Stimulated activated CD8-positive, alpha-beta memory T cell treated with anti-CD3 and anti-CD28 coated beads, Interleukin-2, amount 100 ng/mL, for 48 hours (primary cell): ENCODE measurements at places on chromosomes 2 and 18.

GRCh38 chr2:233084488-233084887 is 24.3 kb downstream of the INPP5D start:
- no peak for DNase-seq

GRCh38 chr2:160321006-160321405 is 120.9 kb upstream of the ITGB6 start:
- DNase-seq, result no peak

DNA sequence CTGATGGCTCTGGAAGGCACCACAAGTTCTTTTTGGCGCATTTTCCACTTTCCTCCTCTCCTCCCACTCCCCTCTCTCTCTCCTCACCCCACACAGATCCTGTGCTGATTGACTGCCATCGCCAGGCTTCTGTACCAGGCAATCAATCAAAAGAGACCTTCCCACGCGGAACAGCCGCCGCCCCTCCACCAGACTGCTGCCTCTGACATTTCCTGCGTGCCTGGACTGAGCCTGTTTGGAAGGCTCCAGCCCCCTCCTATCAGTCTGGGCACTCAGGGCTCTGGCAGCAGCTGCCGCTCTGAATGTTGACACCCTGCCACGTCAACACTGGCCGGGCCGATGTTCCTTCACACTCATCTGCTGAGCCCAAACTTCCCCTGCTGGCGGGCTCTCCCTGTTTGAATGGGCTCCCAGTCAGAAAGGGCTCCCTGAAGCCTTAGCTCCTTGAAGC is 467.7 kb downstream of the EPHA4 start:
- no peak for DNase-seq

DNA sequence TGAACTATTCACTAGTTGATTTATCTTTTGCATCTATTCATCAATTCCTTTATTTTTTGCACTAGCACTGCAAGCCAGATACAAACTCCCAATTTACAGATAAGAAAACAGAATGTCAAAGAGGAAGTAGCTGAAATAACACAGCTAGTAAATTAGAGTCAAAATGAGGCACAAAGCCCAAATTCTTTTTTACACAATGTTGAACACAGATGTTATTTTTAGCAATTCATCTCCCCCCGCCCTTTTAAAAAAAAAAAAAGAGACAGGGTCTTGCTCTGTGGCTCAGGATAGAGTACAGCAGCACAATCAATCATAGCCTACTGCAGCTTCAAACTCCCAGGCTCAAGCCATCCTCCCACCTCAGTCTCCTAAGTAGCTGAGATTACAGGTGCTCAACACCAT is 127.8 kb downstream of the CCBE1 start:
- DNase-seq, result no peak

DNA sequence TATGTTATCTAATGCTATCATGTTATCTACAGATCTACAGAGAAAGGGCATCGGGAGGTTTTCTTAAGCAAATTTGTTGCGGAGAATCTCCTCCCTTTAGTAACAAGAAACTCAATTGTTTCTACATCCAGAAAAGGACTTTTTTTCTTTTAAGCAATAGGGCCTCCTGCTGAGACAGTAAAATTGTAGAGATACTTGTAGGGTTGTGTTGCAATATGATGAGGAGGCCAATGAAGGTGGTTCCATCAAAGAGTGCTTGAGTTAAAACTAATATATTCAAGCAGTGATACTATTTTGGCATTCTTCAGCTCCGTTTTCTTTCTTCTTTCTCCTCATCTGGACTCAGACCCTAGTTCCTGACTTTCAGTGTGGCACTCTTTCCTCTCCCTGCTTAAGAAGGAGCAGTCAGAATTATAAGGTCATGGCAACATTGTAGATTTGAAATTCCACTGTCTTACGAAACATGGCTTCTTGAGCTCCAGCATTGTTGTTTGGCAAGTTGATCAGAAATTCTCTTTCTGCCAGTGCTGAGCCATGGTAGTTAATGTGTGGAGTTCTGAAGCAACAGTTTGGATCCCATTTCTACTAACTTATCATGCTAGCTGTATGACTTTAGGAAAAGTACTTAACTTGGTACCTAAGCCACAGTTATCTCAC is 202.0 kb upstream of the SLC14A2 start:
- DNase-seq, result no peak

- DNase-seq, result no peak
These were observed 123.3 kb upstream of the CDC42EP3 start for GRCh38 chr2:37794717-37795116.

- DNase-seq, result no peak
These were observed 5.8 kb upstream of the CNDP1 start for GRCh38 chr18:74528478-74528877.

GRCh38 chr2:46269001-46269400 is 28.2 kb upstream of the EPAS1 start:
- no peak for DNase-seq

DNA sequence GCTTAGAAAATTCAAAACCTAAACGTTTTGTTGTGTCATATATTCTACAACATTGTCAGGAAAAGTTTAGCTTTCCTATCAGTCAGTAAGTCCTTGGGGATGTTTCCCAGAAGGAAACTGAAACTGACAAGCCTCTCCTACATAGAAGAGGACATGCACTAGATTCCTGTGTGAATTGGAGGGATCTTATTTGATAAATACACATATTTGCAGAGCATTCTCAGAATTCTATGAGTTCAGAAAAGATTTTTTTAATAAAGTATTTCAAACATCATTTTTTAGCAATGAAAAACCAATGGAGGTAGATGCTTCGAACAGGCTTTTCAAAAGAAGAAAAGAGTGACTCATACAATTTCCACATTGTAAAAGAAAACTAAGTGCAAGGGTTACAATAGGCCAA is 1706.7 kb downstream of the SUCLG1 start:
- no peak for DNase-seq

GRCh38 chr2:100484390-100484789 is 14.1 kb downstream of the NMS start:
- DNase-seq, result no peak

- DNase-seq, result no peak
These were observed 163.4 kb downstream of the VWC2L start for GRCh38 chr2:214574084-214574781.

DNA sequence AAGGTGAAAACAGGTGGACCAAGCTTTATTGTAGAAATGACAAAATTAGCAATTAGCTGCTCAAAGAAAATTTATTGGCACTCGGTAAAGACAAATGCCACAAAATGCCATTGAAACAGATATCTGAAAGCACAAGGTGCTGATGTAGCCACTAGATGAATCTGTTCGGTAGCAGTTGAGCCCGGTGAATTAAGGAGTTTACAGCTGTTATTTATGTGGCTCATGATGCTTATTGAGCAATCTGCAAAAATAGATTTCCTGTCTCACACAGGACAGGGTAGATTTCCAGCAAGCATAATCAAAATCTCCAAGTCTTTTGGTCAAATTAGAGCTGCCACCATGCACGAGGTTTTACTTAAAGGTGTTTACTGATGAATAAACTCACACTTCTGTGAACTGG is 182.2 kb downstream of the PPP1R1C start:
- no peak for DNase-seq
